Tibial nerve (tissue), 4 donors: ENCODE measurements at places on chromosomes 1 and 21. TPM values are rescaled to one million over a fixed set of nuclear protein-coding genes. Genes with fewer than 3 reads are reported as not detected.

- no peak for DNase-seq
These were observed 34.1 kb downstream of the OPTC start for GRCh38 chr1:203528063-203528462.

DNA sequence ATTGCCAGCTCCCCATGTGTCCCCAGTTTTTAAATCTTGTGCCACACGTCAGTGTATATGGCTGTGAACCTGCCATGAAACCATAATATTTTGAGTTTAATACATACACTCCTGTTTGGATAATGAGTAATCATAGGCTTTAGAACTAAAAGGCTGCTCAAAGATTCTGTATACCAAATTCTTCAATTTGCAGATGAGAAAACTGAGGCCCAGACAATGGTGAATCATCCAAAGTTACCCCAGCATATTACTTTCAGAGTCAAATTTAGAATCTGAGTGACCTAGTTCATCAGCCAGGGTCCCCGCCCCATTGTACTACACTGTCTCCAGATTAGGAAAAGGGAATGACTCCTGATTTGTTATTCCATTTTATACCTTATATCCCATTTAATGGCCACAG, 224.6 kb downstream of the FGGY start:
- no peak for DNase-seq

DNA sequence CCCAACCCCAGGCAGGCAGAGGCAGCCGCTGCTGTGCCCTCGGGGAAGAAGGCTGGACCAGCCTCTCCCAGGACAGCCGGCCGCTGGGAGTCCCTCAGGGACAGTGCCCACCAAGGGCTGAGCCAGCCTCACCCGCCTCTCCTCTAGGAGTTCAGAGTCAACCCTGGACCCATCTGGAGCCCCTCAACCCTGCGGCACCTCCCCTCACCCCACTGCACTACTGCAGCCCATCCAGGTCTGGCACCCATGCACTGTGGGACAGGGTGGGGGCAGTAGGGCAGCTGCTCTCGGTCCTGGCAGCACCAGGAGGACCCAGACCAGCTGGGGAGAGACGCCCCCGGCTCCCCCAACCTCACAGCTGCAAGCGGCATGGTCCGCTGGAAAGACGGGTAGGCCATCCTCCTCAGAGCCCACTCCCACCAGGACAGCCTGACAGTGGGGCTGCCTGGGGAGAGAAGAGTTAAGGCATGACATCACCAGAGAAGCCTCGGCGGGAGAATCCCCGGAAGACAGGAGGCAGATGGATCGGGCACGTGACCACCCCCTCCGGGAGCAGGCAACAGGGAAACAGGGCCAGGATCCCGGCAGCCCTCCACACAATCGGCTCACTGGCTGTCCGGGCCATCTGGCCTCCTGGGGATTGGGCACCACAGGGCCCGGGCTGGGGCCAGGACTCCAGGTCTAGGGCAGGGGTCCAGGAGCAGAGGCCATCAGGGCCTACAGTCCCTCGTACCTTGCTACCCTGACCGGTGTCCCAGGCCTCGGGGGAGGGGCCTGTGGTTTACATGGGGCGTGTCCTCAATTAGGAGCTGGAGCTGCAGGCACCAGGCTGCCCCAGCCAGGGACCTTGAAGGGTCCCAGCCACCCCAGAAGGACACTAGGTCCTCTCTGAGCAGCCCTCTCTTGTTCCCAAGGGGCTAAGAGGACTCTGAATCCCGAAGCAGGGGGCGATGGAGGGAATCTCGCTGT, 3.1 kb downstream of the ACAP3 start:
- DNase-seq, result peak; percentile 68

GRCh38 chr1:57132993-57133622, 167.3 kb upstream of the C8B start:
- DNase-seq, result no peak

GCSAML gene
- not detected for total RNA-seq

OR10J4 gene
- not detected for total RNA-seq

DNA sequence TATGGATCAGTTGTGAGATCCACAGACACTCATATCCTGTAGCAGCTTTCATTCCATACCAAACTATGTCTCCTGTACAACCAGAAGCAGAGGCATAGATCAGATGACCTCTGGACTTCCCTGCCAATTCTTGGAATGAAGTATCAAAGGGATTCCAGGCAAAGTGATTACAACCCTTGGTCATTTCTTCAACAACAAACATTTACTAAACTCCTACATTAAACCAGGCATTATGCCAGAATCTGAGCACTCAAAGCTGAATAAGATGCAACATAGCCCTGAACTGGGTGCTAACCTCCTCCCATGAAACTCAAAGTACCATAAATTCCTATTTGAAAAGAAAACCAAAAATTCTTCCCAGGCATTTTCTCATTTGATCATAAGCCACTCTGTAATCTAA, 121.2 kb upstream of the SGIP1 start:
- DNase-seq, result no peak

DNA sequence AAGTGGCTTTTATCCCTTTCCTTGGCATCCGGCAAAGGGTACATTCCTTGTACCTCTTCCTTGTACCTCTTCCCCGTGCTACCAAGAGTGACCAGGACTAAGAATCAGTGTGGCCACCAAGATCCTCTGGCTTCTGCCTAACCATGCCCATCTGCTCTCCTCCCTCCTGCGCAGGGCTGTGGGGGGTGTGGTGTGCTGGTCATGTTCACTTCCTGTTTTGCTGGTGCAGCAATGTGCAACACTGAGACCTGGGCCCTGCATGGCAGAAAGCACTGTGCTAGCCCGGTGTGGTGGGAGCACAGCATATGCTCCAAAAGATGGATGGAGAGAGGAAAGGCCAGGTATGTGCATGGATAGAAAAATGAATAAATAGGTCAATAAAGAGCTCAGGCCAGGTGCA, 33.3 kb upstream of the TENT5C start:
- DNase-seq, result no peak

MAP3K21 gene
- total RNA-seq, result 1.8 TPM

- no peak for DNase-seq
These were observed 47.4 kb upstream of the LBR start for GRCh38 chr1:225474986-225475820.

DNA sequence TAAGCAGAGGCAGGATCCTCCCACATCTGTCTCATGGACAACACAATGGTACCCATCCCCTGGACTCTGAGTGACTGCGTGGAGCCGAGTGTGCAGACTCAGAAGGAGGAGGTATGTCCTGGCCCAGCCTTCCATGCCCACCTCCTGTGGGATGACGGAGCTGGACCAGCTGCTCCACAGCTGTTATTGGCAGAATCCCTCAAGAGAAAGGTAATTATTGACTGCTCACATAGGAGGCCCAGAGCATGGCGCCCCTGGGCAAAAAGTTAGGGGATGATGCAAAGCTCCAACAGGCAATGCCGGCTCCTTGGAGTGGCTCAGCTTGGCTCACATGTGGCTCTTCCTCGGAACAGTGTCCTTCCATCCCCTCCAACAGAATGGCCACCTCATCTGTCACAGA, 12.2 kb upstream of the ACTRT2 start:
- DNase-seq, result no peak

PGBD5 gene
- 5.1 TPM for total RNA-seq

IL20 gene
- not detected for total RNA-seq

GRCh38 chr1:154430903-154431302, 25.8 kb downstream of the IL6R start:
- no peak for DNase-seq

GRCh38 chr1:202315576-202316168, 26.1 kb downstream of the UBE2T start:
- DNase-seq, result peak; percentile 51

SMCP gene
- total RNA-seq, result not detected

NHLH1 gene
- total RNA-seq, result not detected

OR2T33 gene
- total RNA-seq, result not detected

DNA sequence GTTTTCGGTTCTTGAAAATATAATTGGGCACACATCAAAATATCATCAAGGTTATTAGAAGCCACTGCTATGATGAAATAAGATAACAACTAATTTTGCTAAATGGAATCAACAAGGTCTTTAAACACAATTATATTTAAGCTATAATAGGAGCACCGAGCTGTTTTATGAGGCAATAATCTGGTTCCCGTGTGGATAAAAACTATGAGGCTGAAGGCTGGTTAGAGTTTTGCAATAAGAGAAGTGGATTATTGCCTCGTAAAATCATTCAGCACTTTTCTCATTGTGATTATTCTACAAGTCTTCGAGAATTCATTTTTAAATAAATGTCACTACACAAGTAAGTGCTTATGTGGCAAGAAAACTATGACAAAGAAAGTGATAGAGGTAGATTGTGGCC, 975.7 kb upstream of the ADGRL2 start:
- no peak for DNase-seq

CCDC30 gene
- total RNA-seq, result 7.5 TPM

DNA sequence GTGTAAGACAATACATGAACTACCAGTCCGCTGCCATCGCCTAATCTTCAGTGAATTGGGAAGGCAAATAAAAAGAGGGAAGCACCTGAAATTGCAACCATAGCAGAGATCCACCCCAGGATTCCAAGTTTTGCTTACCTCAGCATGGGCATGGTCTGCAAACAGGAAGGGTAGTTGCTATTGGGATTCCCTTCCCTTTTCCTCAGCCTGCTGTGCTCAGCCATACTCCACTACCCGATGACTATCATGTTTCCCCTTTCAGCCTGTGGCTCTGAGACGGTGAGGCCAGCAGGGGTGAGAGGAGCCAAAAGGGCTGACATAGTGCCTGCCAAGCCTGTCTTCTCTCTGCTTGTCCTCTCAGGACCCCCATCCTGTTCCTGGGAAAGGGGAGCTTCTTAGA, 64.2 kb downstream of the GPR137B start:
- peak; percentile 17 for DNase-seq

GRCh38 chr1:61753998-61754508, 11.8 kb downstream of the PATJ start:
- no peak for DNase-seq

ADGRL2 gene
- 26.2 TPM for total RNA-seq

KIF26B gene
- total RNA-seq, result 1.4 TPM

- no peak for DNase-seq
These were observed 228.2 kb upstream of the PROX1 start for GRCh38 chr1:213759359-213760181.

GRCh38 chr1:64080941-64081562, 122.4 kb upstream of the UBE2U start:
- DNase-seq, result no peak

- DNase-seq, result peak; percentile 25
These were observed 6.7 kb downstream of the ZNF648 start for GRCh38 chr1:182054698-182055326.

DNA sequence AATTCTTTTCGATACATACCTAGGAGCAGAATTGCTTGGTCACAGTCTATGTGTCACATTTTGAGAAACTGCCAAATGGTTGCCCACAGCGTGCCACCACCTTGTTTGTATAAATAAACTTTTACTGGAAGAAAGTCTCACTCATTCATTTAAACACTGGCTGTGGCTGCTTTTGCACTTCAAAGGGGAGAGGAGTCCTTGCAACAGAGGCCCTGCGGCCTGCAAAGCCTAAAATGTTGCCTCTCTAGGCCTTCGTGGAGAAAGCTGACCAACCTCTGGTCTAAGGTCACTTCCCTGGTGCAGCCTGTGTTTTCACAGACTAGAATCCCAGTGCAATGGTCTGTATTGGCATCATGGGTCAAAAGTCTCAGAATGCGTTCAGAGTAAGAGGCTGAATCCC, 8.3 kb downstream of the RIPK4 start:
- no peak for DNase-seq

DNA sequence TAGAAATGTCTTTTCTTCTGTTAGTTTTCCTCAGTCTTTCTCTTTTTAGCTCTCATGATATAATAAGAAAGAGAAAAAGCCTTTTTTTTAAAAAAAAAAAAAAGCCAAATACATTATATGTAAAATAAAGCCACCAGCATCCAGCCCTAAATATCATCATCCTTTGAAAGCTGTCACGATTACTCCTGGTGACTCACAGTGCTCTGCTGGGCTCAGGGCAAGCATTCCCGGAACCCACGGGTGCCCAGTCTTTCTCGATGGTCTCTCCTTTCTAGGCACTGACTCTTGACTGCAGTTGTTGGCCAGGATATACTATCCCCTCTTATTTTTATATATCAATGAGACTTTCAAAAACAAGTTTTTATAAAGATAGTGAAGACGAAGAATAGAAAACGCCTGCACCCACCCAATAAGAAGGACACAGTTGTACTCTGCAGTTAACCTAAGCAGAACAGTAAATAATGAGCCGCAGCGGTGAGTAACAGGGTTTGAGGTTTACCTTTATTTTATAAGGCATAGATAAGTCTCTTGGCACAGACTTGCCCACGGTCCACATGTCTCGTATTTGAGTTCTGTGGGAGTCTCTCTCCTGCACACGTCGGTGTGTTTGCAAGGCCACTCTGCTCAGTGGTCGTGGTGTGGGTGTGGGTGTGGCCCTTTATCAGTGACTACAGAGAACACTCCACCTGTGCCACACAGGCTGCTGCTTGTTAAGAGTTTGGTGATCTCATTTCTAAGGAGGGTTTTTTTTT, 15.7 kb upstream of the MX2 start:
- no peak for DNase-seq

GRCh38 chr1:183231545-183231944, 45.5 kb downstream of the LAMC2 start:
- no peak for DNase-seq

GRCh38 chr1:211210965-211211364, 48.2 kb upstream of the RCOR3 start:
- no peak for DNase-seq

DNA sequence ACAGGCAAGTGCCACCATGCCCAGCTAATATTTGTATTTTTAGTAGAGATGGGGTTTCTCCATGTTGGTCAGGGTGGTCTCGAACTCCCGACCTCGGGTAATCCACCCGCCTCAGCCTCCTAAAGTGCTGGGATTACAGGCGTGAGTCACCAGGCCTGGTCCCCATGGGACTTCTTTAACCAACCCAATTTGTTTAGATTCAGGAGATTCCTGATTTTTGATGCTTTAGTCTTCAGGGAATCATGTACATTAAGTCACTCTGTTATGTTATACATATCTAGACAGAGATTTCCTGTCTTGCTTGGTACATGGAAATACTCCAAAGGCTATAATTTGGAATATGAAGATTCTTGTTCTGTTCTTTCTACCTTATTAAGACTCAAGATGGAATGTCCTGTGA, 202.4 kb upstream of the L1TD1 start:
- no peak for DNase-seq

SHE gene
- 17.9 TPM for total RNA-seq

GRCh38 chr1:180898441-180899219, 14.1 kb upstream of the KIAA1614 start:
- DNase-seq, result no peak

CCDC181 gene
- total RNA-seq, result 1.7 TPM

DNA sequence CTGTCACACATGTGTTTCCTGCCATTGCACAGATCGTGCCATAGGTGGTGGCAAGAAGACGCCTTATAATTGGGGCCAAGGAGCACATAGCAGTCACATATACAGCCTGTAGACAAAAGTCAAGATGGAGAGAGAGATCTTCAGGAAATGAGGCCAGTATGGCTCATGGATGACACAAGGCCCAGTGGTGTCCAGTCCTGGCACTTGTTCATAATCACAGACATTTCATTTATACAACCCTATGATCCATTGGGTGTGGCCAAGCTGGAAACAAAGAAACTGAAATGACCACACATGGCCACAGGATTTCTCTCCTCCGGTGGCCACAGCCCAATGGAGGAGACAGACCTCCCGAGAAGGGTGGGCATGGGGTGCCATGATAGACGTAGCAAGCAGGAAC, 78.5 kb upstream of the KAZN start:
- DNase-seq, result no peak
